ENCODE measurements at places on chromosomes 3 and 15.

GRCh38 chr3:67296039-67296892 lies 298.2 kb downstream of the KBTBD8 start:
- no peak for DNase-seq

- DNase-seq: peak; percentile 45
These were observed 23.6 kb upstream of the KLF13 start for GRCh38 chr15:31302778-31303725.

- DNase-seq: no peak
These were observed 179.6 kb downstream of the TBC1D2B start for GRCh38 chr15:77897896-77898406.

DNA sequence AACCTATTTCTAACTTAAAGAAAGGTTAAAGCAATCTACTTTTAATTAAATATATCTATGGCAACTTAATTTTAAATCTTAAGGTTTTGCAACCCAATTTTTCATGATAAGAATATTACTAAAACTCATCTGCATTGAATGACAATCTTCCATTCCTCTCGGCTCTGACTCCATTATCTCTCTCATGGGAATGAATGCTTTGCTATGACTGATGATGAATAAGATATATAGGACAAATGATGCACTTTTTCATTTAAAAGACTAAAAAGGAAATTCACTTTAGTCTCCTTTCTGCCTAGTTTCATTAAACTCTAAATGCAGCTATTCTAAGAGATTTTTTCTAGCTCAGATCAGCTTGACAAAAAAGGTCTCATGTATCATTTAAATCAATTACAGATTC lies 68.7 kb downstream of the GBE1 start:
- DNase-seq: no peak

DNA sequence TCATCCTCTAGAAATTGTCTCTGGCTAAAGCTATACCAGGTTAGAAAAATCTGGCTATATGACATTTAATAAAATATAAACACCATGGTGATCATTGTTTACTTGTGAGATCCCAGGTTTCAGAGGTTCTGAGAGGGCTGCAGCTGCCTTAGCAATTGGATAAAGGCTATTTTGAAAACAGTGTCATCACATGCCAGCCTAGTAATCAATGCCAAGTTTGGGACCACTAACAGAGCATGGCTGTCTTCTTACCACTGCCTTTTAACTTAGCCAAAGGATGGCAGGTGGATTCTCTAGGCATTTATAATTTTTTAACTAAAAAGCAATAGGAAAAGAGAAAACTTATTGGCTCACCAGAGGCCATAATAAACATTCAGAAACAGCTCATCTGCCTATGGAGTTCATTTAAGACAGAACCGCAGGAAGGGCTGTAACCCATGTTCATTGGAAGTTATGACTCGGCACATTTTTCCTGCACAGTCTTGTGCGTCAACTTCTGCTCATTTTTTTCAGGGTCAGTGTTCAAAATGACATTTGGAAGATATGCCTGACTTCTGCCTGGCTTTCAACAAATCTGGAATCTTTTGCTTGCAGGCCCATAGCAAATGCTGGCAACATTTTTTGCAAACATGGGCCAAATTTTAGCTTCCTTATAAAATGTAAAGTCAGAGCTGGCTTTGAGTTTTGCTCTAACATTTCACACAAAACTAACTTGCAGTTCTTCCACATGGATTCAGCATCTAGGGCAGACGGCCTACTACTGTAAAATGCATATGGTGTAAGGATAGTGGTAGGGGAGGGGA lies 476.0 kb upstream of the TBL1XR1 start:
- DNase-seq: peak; percentile 53
